ENCODE measurements at places on chromosomes 6 and 20. TPM values are rescaled to one million over a fixed set of nuclear protein-coding genes. Genes with fewer than 3 reads are reported as not detected.

Gene COL21A1
- total RNA-seq, result not detected

- peak overlapping the region; percentile 89 for H3K27ac ChIP-seq
- DNase-seq, result no peak
- peaks cover 4% of the 10 kb centered on the region for H3K36me3 ChIP-seq
These were observed 641 bp downstream of the ARFGEF2 start for GRCh38 chr20:48921883-48922820.

DNA sequence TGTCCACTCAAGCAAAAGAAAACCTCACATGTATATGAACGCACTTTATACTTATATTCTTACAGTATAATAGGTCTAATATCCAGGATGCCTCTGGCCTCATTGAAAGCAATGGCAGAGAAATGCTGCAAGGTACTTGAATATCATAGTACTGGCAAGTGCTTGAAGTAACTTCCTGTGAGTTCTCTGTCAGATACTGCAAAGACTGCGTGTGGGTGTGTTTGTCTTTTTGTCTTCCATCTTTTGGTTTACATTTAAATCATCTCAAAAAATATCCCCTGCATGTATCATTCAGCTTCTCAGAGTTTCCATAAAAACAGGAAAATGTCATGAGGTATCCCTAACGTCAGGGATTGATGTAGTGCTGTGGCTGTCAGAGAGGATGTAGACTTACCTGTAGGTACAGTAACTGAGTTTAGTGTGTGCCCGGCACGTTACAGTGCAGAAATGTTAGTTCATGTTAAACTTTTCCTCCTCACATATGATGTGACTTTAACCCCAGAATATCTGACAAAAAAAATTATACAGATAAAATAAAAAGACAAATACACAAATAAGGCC lies 184.3 kb downstream of the DST start:
- H3K27ac ChIP-seq, result no peak overlapping the region
- H3K4me3 ChIP-seq, result no peak overlapping the region
- H3K36me3 ChIP-seq, result no peaks in the 10 kb centered on the region
- no peak for DNase-seq

Gene SLC17A5
- 6.7 TPM for total RNA-seq

Gene MAPK13
- 37.5 TPM for total RNA-seq

Gene GPR6
- not detected for total RNA-seq

GRCh38 chr6:150775415-150776203 lies 89.9 kb upstream of the MTHFD1L start:
- no peak for DNase-seq
- no peaks in the 10 kb centered on the region for H3K27me3 ChIP-seq
- no peaks in the 10 kb centered on the region for H3K36me3 ChIP-seq
- H3K4me3 ChIP-seq, result no peak overlapping the region
- no peaks in the 10 kb centered on the region for H3K4me1 ChIP-seq

- H3K4me1 ChIP-seq, result no peaks in the 10 kb centered on the region
- DNase-seq, result no peak
- peaks cover 3% of the 10 kb centered on the region for H3K36me3 ChIP-seq
- H3K4me3 ChIP-seq, result no peak overlapping the region
These were observed 55.7 kb downstream of the LYRM4 start for GRCh38 chr6:5205035-5205507.

DNA sequence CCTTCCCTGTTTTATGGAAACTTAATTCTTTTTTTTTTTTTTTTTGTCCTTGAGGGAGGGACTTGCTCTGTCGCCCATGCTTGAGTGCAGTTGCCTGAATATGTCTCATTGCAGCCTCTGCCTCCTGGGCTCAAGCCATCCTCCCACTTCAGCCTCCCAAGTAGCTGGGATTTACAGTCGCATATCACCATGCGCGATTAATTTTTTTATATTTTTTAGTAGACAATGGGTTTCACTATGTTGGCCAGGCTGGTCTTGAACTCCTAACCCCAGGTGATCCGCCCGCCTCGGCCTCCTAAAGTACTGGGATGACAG lies 654 bp downstream of the TMEM14C start:
- H3K27me3 ChIP-seq, result no peaks in the 10 kb centered on the region
- H3K36me3 ChIP-seq, result peaks cover 37% of the 10 kb centered on the region
- H3K4me3 ChIP-seq, result peak overlapping the region; percentile 87
- H3K4me1 ChIP-seq, result peaks cover 39% of the 10 kb centered on the region
- peak overlapping the region; percentile 92 for H3K27ac ChIP-seq
- no peak for DNase-seq

Gene SEMG1
- not detected for total RNA-seq

Gene BANF2
- total RNA-seq, result not detected

- H3K4me3 ChIP-seq, result no peak overlapping the region
- no peaks in the 10 kb centered on the region for H3K4me1 ChIP-seq
- no peak for DNase-seq
These were observed 20.7 kb upstream of the ZNF76 start for GRCh38 chr6:35238843-35239289.

- H3K27ac ChIP-seq, result no peak overlapping the region
- peaks cover 2% of the 10 kb centered on the region for H3K27me3 ChIP-seq
- H3K36me3 ChIP-seq, result no peaks in the 10 kb centered on the region
- H3K4me1 ChIP-seq, result no peaks in the 10 kb centered on the region
- H3K4me3 ChIP-seq, result no peak overlapping the region
- no peak for DNase-seq
These were observed 151.8 kb downstream of the FOXC1 start for GRCh38 chr6:1761477-1761877.

DNA sequence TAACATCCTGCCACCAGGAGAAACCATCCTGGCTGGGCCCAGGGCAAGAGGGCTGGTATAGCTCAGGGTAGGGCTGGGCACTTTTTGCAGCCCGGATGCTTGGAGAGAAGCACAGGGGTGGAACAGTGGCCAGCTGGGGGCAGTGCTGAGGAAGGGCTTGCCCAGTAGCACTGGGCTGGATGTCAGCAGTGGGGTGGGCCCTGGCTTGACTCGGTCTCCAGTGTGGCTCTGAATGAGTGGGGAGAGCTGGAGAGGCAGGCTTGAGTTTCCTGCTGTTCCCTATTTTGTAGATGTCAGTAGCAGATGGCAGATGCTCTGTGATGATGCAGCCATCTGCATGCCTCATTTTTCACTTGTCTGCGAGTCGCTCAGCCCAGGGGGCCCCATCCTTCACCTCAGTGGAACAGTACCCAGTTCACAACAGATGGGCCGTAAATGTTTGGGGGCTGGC lies 56.3 kb upstream of the TULP1 start:
- no peak overlapping the region for H3K4me3 ChIP-seq
- H3K27me3 ChIP-seq, result peaks cover 13% of the 10 kb centered on the region
- DNase-seq, result no peak
- H3K4me1 ChIP-seq, result no peaks in the 10 kb centered on the region
- peaks cover 14% of the 10 kb centered on the region for H3K36me3 ChIP-seq

- DNase-seq, result no peak
- H3K4me1 ChIP-seq, result no peaks in the 10 kb centered on the region
- no peaks in the 10 kb centered on the region for H3K36me3 ChIP-seq
- no peaks in the 10 kb centered on the region for H3K27me3 ChIP-seq
- H3K4me3 ChIP-seq, result no peak overlapping the region
- H3K27ac ChIP-seq, result no peak overlapping the region
These were observed 432.4 kb downstream of the BMP2 start for GRCh38 chr20:7199861-7200260.

DNA sequence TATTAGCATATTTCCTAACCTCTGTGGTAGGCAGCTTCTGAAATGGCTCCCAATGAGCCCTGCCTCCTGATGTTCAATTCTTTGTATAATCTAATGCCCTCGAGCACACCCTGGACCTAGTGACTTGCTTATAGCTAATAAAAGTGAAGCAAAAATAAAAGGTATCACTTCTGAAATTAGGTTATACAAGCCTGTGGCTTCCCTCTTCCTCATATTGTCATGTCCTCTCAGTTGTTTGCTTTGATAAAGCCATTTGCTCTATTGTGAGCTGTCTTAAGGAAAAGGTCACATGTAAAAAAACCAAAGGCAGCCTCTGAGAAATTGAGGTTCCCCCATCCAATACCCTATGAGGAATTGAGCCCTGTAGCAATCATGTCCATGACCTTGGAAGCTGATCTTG lies 442.1 kb upstream of the ADGRB3 start:
- H3K4me3 ChIP-seq, result no peak overlapping the region
- no peak overlapping the region for H3K27ac ChIP-seq
- no peak for DNase-seq
- no peaks in the 10 kb centered on the region for H3K36me3 ChIP-seq
- H3K27me3 ChIP-seq, result no peaks in the 10 kb centered on the region

Gene DPPA5
- total RNA-seq, result not detected

GRCh38 chr6:160041608-160042007 lies 72.7 kb downstream of the IGF2R start:
- peak overlapping the region; percentile 33 for H3K27ac ChIP-seq
- H3K4me1 ChIP-seq, result peaks cover 29% of the 10 kb centered on the region
- H3K27me3 ChIP-seq, result no peaks in the 10 kb centered on the region
- no peak for DNase-seq

Gene PRKN
- total RNA-seq, result 0.51 TPM

Gene TREM2
- not detected for total RNA-seq

DNA sequence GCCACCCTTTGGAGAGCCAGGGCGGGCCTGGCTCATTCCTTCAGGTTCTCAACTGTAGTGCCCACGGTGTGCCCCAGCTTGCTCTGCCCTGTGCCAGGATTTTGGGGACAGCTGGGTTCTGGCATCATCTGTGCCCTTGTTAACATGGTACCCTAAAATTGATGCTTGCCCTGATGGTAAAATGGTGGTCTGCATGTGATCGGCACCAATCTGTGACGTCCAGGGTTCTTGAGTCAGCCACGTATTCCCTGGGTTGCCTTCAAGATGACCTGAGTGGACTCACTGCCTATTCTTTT lies 31.2 kb upstream of the APCDD1L start:
- H3K27ac ChIP-seq, result no peak overlapping the region
- H3K4me1 ChIP-seq, result peaks cover 3% of the 10 kb centered on the region
- peaks cover 4% of the 10 kb centered on the region for H3K27me3 ChIP-seq
- no peak overlapping the region for H3K4me3 ChIP-seq

Gene SRF
- total RNA-seq, result 52.0 TPM

Gene MAS1
- total RNA-seq, result not detected

DNA sequence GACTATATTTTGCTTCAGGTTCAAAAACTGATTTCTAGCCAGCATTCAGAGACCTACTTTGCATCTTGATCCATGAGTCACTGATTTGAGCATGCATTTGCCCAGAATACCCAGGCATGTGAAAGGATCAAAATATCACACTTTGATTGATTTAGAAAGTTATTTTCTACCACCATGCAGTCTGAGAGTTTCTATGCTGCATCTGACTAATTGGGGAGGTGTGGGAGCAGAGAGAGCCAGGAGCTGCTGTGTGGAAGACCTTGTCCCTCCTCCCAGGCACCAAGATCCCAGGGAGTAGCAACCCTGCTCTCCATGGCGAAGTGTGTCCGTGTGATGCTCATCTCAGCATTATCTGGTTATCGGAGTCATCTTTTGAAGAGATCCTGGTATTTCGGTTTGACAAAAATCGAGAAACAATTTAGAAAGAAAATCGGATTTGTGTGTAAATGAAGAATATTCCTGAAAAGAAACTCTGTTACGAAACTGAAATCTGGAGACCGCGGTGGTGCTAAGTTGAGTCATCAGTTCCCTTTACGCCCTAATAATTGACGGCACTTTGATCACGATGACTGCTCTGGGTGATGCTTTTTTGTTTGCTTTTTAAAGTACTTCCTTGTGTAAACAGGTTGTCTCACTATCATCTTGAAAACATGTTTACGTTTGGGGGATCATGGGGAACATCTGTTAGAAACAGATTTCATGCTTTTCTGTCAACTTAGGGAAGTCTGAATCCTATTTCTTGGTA lies 193.4 kb downstream of the BACH2 start:
- H3K4me3 ChIP-seq, result peak overlapping the region; percentile 56
- H3K27ac ChIP-seq, result peak overlapping the region; percentile 85
- no peak for DNase-seq
- H3K36me3 ChIP-seq, result peaks cover 52% of the 10 kb centered on the region
- peaks cover 67% of the 10 kb centered on the region for H3K4me1 ChIP-seq

Gene HLA-DRA
- total RNA-seq, result 20.8 TPM

Gene SAMD10
- 23.4 TPM for total RNA-seq
